Esophagus mucosa (tissue), 1 donor: ENCODE measurements at places on chromosomes 2 and 18. TPM values are rescaled to one million over a fixed set of nuclear protein-coding genes. Genes with fewer than 3 reads are reported as not detected.

DNA sequence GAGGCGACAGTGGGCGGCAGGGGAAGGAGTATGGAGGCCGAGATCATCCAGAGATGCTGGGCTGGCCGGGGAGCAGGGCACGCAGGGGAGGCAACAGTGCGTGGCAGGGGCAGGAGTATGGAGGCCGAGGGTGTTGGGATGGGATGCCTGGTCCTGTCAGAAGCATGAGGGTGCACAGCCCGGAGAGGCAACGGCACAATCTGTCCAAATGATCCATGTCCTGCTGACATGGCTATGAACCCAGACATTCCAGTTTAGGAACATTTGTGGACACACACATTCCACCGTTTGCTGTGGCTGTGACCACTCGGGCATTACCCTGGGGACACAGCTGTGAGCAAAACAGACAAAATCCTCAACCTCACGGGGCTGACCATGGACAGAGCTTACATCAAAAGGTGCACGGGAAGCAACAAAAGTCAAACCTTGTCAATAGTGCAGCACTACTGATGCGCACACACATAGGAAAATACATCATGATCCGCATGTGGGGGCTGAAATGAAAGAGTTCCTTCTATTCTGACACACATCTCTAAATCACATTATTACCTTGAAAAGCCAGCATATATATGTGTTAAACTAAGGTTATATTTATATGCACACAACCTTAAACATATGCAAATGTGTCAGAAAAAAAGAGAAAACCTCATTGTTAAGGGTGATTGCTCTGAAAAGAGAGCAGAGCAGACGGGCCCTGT is 144.0 kb upstream of the GPC1 start:
- ATAC-seq = no peak

- no peak for ATAC-seq
These were observed 310.4 kb downstream of the MTX2 start for GRCh38 chr2:176579608-176580007.

GRCh38 chr2:223096235-223096970 is 44.4 kb downstream of the KCNE4 start:
- no peak for ATAC-seq

DNA sequence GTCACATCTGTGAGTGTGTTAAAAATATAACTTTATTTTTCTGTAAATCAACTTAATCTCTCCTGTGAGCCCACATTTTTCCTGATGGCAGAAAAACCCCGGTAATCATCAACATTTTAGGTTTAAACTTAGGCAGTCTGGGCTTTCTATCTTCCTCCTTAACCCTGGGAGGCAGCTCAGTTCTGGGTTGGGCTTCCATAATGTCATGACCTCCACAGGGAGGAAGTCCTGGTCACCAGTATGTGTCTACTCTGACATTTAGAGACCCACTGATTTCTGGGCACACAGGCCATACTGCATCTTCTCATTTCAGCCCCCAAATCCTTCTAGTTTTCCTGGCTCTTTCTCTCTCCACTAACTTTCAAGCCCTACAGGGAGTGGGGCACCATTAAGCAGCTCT is 181.2 kb downstream of the DYSF start:
- no peak for ATAC-seq

DNA sequence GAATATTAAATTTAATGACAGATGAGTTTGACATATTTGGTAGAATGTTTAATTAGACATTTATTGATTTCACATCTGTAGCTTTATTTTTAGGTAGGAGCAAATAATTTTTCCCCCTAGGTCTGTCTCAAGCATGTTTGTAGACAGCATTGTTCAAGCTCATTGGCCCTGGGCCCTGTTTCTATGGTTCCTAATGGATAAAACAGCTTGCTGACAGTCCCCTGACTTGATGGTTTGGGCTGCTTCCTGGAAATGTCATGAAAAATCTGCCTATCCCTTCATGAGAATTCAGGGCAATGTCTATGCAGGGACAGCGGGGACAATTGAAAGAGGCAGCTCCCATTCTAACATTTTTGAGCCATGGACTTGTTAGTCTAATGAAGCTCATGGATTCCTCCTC is 14.6 kb upstream of the MEP1B start:
- no peak for ATAC-seq

DNA sequence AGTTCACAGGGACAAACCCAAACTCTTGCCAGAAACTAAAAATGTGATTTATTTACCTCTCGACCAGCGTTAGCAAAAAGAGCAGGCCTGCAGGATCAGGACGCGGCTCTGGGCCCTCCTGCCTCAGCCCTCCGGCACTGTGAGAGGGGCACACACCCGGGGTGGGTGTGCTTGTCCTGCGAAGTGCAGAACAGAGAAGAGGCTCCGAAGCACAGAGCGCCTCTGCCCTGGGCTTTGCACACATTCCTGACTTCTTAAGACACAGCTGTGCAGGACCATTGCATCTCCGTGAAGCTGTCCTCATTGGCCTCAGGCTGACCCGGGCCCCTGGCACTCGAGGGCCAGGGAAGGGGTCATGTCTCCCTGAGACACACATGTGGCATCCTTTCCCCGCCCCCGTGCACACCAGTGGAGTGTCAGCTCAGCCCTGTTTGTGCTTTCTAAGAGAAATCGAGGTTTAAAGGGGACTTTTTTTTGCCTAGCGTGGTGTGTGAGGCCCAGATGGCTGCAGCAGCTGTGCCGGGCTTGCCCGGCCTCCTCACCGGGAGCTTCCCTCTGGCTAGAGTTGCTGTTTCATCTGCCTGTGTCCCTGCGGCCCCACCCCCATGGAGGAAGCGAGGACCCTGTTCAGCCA is 9.9 kb upstream of the NFATC1 start:
- no peak for ATAC-seq

DNA sequence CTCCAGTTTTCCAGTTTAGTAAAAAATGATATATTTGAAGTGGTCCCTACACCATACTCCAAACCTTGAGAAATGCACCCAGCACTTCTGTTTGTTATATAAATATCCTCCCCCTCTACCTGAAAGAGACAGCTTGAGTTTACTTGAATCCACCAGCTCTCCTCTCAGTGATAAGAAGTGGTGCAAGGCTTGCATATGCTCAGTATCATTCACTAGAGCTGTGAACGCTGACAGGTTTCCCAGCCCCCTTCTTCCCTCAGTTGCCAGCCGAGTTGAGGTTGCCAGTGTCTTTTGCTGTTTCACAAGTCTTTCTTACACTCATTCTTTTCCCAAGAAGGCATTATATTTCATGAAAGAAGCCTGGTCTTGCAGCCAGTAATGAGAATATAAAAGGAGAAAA is 880.0 kb downstream of the LRRTM4 start:
- no peak for ATAC-seq

GRCh38 chr2:201261471-201261870 is 1.1 kb downstream of the CASP8 start:
- ATAC-seq = no peak

DNA sequence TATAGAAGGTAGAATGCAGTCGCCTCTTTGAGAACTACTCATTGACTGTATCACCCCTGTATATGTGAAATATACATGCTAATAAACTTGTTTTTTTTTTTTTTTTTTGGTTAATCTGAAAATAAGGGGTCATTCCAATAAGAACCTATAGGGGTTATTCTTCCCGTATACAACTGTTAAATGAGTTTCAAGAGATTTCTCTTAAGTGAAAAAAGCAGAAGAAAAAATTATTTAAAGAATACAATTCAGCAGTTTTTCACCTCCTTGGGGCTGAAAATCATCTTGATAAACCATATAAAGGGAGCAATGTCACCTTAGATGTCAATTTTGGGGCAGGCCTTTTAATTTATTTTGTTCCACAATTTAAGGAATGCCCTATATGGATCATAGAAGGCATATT is 66.5 kb downstream of the SEPTIN10 start:
- ATAC-seq = no peak

DNA sequence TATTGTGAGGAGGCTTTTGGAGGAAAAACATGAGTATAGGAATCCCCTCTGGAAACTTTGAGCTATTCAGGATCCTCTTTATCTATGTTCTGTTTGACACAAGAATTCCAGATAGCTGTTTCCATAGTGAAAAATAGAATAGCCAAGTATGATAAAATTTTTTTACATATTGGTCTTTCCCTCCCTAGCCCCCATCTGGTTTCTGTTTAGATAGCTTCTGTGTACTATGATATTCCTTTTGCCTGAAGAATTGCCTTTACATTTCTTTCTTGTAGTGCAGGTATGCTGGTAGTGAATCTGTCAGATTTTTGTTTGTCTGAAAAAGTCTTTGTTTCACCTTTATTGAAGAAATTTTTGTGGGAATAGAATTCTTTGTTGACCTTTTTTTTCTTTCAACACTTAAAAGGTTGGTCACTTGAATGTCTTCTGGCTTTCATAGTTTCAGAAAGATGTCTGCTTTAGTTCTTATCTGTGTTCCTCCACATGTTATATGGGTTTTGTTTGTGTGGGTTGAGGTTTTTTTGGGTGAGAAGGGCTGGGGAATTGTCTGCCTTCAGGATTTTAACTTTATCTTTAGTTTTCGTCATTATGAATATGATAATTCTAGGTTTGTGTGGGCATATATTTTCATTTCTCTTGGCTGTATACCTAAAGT is 29.9 kb upstream of the FBLN7 start:
- no peak for ATAC-seq

DNA sequence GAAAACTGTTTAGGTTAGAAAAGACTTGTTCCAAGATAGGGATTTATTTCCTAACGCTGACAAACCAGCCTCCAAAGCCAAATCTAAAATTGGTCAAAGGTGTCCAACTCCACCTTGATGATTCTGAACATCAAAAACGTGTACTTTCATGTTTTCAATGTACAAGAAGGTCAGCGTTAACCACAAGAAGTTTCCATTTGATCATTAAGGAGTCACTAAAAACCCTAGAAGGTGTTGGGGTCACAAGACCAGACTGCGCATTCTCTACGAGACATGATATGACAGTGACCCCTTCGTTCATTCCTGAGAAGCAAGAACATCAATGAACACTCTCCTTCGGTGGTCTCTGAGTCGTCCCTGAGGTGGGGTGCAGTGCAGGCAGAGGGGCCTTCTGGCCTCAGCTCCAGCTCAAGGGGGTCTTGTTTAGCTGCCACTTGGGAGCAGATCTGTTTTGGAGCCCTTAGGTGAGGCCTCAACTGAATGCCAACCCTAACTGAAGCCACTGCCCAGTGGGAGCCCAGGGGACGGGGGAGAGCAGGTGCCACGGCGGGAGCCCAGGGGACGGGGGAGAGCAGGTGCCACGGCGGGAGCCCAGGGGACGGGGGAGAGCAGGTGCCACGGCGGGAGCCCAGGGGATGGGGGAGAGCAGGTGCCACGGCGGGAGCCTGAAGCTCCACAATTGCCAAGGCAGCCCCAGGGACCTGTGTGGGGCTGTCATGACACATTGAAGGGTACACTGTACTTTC is 55.2 kb downstream of the PARD6G start:
- no peak for ATAC-seq

DNA sequence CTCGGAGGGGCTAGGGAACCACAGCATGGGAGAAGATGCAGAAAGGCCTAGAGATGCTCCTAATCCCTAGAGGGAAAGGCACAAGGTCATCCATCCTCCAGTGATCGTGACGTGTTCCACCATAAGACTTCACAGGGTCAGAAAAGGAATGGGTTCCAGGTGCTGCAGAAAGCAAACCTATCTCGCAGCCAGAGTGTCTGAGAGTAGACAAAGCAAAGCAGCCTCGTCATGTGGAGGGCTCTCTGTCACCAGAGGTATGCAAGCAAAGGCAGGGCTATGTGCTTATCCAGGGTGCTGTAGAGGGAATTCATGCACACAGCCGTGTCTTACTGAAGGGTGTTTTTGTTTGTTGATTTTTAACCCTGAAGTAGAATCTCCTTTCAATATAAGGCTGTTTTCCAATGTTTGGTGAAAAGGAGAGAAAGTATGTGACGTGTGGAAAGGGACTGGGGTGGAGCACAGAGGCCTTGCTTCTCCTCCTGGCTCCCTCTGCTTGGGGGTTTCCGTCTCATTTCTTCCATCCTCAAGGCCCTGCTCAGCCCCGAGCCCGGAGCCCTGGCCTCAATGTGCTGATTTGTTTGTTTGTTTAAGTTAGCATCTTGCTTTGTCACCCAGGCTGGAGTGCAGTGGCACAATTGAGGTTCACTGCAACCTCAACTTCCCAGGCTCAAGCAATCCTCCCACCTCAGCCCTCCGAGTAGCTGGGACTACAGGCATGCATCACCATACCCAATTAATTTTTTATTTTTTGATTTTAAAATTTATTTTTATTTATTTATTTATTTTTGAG is 3.0 kb downstream of the GPR55 start:
- ATAC-seq = no peak

DNA sequence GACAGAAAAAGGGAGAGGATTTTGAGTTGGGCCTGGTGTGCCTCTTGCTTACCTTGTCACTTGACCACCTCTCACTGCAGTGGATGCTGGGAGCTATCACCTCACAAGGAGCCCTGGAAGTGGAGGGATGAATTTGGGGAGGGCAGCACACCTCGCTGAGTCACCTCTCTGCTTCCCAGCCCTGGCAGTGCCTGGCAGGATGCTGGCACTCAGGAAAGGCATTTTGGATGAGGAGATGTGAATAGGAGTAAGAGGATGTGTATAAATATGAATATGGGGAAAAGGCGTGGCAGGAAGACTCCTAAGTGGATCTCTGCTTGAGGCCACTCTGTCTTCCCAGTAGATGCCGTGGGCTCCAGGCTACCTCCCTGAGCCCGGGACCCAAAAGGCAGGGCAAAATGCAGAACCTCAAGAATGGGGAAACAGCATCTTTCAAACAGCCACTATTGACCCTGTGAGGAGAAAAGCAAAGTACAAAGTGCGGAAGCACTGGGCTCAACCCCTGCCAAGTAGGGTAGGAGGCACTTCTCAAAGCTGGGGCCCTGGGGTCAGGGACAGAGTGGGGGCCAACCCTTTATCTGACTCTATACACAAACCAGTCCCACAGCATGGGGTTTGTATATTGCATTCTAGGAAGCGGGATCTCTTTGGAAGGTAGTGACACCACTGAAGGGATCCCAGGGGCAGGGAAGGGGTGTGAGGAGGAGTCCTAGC is 164.5 kb upstream of the GLI2 start:
- ATAC-seq = no peak

DNA sequence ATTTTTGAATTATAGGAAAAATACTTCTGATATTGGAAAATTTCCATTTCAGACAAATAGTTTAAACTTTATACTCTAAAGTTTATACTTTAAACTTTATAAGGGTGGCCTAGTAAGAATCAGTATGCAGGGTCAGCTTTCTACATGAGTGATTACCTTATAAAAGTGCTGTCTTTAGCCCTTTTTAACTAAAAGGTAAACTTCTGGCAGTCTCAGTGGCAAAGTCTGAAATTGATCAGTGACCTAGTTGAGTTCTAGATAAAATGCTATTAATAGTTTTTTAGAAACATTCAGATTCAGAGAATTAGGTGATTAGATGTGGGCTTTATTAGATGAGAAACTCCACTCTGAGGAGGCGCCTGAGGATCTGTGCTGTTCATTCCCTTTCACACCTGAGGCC is 15.5 kb downstream of the GORASP2 start:
- no peak for ATAC-seq

EPG5 gene
- 12.2 TPM for total RNA-seq

FAM228A gene
- total RNA-seq = not detected

STARD6 gene
- not detected for total RNA-seq

VAMP5 gene
- total RNA-seq = 24.2 TPM

UGT1A4 gene
- 0.80 TPM for total RNA-seq

MEIS1 gene
- total RNA-seq = 31.8 TPM

SERPINB11 gene
- 7.1 TPM for total RNA-seq

SNTG2 gene
- total RNA-seq = 0.60 TPM

HTR2B gene
- not detected for total RNA-seq
